ENCODE measurements at places on chromosomes 1 and 21.

GRCh38 chr1:232382671-232383070, 247.3 kb downstream of the SIPA1L2 start:
- DNase-seq, result no peak

DNA sequence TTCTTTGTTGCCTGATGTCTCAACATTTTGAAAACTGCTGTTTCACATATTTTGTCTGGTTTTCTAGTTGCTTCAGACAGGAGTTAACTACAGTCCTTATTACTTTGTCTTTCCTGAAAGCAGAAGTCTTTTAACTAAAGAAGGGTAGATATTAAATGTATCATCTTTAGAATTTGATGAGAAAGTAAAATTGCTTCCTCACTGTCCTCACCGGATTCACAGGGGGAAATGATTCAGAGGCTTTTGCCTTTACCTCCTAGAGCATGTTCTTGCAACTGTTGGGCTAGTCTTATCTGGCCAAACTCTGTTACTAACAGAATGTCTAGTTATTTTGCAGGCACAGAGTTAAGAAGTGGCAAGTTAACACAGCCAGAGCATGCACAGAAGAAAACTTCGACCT, 107.2 kb upstream of the VAV3 start:
- no peak for DNase-seq

- no peak for DNase-seq
These were observed 33.1 kb downstream of the LRRC71 start for GRCh38 chr1:156953571-156953970.

DNA sequence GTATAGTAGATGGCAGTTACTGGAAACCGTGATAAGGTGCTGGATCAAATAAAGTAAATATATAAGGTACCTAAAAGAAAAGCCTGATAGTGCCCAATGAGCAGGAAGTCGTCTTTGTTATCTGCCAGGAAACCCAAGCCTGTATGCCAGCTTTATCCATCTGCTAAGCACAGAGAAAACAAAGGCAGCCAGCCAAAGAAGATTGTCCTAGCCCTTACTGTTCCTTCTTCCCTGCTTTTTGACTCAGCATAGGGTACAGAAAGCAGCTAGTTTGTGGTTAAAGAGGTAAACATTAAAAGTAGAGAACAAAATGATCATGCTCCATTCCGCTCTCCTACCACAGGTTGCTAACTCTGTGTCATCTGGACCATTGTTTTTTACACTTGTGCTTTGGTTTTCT, 10.1 kb downstream of the KRTAP22-2 start:
- no peak for DNase-seq

GRCh38 chr21:18460979-18461378, 57.4 kb upstream of the TMPRSS15 start:
- no peak for DNase-seq

DNA sequence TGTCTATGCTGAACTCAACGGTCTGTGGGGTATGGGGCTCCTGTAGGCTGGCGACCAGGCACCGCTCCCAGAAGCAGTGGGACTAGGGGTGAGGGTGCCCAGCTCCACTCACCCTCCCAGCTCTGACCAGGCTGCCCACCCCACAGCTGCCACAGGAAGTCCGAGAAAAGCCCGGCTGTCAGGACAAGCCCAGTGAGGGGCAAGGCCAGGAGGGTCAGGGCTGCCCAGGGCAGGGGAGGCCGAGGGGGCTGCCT, 3.5 kb upstream of the TMEM52 start:
- no peak for DNase-seq

DNA sequence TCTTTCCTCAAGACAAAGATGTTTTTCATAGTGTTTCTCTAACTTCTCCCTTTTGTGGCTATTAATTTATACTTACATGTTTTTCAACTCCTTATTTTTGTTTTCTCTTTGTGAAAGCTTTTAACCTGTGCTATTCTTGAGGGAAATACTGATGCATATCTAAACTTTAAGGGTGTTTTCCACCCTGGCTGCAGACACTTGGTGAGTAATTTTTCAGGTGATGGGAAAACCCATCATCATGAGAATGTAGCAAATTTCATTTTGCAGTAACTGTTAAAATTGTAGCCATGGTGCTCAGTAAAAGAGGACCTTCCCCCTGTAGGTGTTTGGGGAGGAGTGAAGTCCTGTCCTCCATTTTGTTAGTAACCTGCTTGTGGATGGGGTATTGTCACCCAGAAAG, 124.2 kb downstream of the LIPI start:
- no peak for DNase-seq

DNA sequence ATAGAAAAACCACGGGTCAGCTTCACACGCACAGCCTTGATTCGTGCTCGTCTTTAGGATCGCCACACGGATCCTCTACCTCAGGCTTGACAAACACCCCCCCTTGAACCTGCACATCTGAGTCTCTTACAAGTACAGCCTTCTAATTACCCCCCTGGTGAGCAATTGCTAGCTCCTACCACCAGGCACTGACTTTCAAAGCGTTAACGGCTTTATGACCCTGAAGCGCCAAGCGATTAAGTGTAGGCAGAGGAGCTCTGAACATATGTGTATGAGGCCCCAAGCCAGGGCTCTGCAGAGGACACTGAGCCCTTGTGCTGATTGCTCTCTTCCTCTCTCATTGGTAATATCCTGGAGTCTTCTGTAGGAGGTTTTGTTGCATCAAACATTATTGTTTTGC, 55.7 kb upstream of the EPHA8 start:
- DNase-seq, result peak; percentile 45

GRCh38 chr1:205532026-205532898, 27.8 kb downstream of the CDK18 start:
- no peak for DNase-seq

GRCh38 chr1:21937034-21937371, at the start of gene HSPG2:
HSPG2 (minus strand) TSS chr1:21937310; CDS start chr1:21937217, 93 bp downstream.
- no peak for DNase-seq

DNA sequence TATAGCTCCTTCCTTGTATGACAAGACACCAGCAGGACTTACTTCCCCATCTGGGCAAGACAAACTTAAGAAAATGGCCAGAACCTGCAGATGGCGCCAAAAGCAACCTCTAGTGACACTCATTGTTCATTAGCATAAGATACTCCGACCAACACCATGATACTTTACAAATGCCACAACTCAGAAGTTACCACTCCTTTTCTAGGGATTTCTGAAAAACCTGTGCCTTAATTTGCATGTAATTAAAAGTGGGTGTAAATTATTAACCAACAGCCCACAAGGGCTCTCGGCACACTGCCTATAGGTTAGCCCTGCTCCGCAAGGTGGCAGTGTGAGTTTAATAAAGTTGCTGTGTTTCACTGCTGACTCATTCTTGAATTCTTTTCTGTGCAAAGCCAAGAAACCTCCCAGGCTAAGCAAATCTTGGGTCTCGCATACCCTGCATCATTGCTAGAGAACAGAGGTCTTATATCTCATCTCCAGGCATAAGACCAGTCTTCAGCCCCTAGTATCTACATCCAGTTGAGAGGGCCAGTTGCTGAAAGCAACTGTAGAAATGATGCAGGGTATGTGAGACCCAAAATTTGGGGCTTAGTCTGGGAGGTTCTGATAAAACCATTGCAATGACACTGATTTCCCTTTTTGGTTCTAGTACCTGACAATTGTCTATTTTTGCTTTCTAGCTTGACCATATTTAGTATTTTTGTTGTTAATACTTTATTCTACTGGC, 86.4 kb downstream of the FAF1 start:
- DNase-seq, result no peak

- no peak for DNase-seq
These were observed 190.2 kb upstream of the LYPLAL1 start for GRCh38 chr1:218983433-218983832.

DNA sequence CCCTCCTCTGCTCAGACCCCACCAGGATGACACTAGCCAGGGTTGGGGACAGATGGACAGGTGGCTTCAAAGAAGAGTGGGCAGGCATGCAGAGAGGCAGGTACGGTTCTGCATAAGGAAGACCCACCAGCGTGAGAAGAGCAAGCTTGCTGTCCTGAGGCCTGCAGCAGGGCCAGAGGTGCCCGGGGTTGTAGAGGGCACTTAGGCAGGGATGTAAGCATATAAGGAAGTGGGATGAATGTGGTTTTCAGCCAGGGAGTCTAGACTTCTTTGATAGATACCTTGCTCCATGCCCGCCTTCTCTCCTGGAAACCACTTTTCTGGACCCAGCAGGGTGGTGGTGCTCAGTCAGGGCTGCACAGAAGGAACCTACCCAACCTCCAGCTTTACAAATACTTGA, 1.4 kb downstream of the TTC39A start:
- DNase-seq, result no peak

DNA sequence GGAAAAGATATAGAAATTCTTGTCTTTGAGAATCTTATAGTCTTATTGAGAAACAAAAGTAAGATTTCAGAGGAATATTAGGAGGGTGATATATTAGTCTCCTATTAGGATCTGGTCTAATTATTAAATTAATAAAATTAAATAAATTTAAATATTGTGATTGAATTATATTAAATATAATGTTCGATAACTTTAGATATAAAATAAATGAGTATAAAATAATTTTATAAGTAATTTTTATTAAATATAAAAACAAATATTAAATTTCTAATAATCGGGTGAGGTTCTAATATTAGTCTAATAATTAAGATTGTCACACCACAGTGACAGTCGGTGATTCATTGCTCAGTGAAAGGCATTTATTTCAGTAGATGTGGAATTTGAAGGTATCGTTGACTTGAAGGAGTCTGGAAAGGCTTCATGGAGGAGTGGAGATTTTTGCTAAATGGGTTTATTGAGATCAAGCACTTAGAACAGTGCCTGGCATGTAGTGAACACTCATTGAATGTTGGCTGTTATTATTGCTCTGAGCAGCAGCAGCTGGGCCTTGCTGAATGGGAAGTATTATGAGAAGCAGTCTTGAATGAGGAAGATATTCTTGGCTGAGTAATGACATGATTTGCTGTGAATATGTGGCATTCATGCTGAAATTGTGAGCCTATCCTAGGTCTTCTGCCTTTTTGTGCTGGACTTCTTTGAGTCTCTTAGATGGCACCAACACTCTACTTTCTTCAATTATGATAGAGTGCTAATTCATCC, 74.6 kb downstream of the USP25 start:
- DNase-seq, result peak; percentile 1

All from NCI-H1105 (cell line).